ENCODE measurements at places on chromosomes 5 and 9.

DNA sequence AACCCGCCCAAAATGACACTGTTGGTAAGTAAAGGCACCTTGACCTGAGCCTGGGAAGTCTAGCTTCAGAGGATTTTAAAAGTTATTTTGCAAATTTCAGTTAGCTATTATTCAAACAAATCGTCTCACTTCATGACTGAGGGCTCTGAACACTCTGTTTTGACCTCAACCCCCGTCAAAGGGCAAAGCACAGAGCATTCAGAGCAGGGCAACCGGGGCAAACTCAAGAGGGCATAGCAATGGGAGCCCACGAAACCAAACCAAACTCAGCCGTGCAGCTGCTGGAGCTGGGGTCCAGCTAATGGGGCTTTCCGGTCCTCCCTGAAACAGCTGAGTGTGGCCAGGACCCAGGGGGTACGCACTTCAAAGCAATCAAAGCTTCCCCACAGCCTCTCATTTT is 1.6 kb downstream of the C9 start:
- H3K4me1 ChIP-seq, result no peaks in the 10 kb centered on the region
- no peak overlapping the region for H3K27ac ChIP-seq
- DNase-seq, result no peak
- no peak overlapping the region for H3K4me3 ChIP-seq
- no peaks in the 10 kb centered on the region for H3K36me3 ChIP-seq
- no peaks in the 10 kb centered on the region for H3K27me3 ChIP-seq

DNA sequence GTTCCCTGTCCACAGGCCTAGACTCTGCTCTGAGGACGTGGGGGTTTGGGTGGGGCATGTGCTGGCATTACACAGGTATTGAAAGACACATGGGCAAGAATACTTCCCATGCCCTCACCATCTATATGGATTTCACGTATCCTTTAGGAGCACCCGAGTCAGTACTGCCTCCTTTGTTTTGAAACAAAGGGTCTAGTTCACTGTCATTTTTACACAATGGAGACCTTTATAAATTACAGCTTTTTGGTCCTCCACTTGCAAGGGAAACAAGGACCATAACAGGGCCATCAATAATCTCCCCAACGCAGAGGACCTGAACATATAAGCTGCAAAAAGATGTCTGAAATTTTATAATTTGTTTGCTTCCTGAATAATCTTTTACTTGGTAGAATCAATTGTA is 24.9 kb upstream of the CRHBP start:
- no peaks in the 10 kb centered on the region for H3K36me3 ChIP-seq
- DNase-seq, result no peak
- H3K4me1 ChIP-seq, result no peaks in the 10 kb centered on the region
- peaks cover 2% of the 10 kb centered on the region for H3K27me3 ChIP-seq
- H3K4me3 ChIP-seq, result no peak overlapping the region

DNA sequence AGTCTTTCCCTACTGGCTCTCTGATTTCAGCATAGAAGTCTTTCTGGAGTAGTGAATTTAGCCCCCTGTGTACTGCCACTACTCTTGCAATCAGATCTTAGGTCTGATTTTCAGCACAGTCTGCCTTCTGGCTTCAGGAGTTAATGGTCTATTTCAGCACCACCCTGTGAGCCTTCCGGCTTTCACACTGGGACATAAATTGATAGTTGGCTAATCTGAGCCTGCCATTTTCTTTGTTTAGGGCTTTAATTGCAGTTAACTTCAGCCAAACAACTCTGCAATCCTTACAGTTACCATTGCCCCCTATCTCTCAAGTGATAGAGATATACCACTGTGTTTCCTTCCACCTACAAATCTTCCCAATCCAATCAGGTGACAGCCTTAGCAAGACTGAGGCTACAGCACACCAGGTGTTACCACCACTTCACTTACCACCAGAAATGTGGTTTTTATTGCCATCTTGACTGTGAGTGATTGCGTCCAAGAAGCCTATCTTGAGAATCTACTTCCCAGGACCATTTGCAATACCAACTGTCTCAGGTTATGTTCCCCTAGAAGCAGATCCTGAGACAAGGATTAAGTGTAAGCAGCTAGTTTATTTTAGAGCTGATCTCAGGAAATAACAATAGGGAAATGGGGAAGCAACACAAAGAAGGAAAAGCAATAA is 51.9 kb upstream of the NEK6 start:
- H3K36me3 ChIP-seq, result no peaks in the 10 kb centered on the region
- H3K4me1 ChIP-seq, result peaks cover 13% of the 10 kb centered on the region
- H3K27ac ChIP-seq, result no peak overlapping the region

GRCh38 chr9:22026696-22027095 is 17.6 kb upstream of the CDKN2B start:
- no peaks in the 10 kb centered on the region for H3K27me3 ChIP-seq
- no peaks in the 10 kb centered on the region for H3K4me1 ChIP-seq
- no peak for DNase-seq
- H3K4me3 ChIP-seq, result no peak overlapping the region
- H3K36me3 ChIP-seq, result no peaks in the 10 kb centered on the region

DNA sequence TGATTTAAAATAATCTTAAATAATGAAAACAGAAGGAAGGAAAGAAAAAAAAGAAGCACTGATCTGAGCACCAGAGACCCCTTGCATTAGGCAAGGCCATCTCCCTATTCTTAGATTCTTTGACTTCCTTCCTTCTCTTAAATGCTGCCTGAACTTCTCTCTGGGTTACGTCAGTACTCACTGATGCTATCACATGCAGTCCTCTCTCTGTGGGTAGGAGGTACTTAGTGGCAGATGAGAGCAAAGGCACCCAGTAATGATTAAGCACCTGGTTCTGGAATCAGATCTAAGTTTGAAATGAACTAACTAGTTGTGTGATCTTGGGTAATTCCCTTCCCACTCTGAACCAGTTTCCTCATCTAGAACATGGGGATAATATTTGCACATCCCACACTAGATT is 110.3 kb upstream of the TBC1D2 start:
- no peak for DNase-seq
- no peak overlapping the region for H3K4me3 ChIP-seq
- no peak overlapping the region for H3K27ac ChIP-seq
- H3K4me1 ChIP-seq, result no peaks in the 10 kb centered on the region
- no peaks in the 10 kb centered on the region for H3K36me3 ChIP-seq
